ENCODE measurements at places on chromosomes 1 and 21.

DNA sequence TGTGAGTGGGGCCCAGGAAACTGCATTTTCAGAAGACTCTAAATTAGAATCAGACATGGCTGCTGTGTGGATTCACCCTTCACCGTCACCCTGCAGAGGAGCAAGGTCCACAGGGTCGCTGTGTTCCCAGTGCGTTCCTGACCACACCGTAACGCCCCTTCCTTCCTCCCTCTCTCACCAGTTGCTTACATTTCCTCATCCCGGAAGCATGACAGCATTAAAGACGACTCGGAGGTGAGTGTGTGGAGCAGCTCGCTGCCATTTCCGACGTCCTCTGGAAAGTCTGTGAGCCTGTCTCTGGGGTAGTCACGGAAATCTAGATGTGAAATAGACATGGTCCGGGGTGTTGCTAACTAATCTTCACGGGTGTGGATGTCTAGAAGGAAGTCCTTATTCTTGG, 45.9 kb downstream of the FAAP20 start:
- no peak for DNase-seq

GRCh38 chr1:119364640-119365039, 3.9 kb upstream of the HAO2 start:
- DNase-seq, result no peak

- no peak for DNase-seq
These were observed 224.9 kb downstream of the TRABD2B start for GRCh38 chr1:47772281-47772680.

DNA sequence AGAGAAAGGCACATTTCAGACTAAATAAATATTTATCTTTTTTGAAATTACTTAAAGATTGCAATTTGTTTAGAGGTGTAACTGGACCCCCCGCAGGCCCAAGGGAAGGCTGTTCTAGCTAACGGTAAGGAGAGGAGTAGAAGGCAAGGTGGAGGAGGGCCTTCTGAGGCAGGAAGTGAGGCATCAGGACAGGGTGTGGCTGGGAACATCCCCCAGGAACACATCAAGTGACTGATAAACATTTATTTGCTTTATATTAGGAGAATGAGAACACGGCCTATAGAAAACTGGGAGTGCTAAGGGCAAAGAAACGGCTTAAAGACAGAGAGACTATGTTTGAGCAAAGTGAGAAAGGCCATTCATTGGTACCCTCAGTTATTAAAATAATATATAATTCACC, 23.2 kb downstream of the HIVEP3 start:
- DNase-seq, result no peak

DNA sequence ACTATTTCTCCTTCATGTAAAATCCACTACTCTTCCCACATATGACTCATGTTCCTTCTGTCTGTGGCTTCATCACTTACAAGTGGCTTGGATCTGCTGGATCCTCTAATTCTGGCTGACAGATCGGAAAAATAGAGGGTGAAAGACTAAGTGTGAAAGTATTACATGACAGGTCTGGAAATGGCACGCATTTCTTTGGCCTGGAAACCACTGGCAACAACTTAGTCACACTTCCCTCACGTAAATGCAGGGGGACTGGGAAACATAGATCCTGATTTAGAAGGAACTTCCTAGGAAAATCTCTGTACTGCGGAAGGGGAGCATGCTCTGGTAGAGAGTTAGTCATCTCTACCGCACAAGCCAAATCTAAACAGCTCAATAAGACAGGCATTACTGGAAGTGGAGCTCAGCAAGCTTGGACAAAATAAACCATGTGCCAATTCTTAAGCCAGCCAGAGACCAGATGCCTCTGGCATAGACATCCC, 305.4 kb upstream of the PTBP2 start:
- DNase-seq, result no peak

- no peak for DNase-seq
These were observed 459.3 kb downstream of the ADGRL2 start for GRCh38 chr1:82260051-82260450.

DNA sequence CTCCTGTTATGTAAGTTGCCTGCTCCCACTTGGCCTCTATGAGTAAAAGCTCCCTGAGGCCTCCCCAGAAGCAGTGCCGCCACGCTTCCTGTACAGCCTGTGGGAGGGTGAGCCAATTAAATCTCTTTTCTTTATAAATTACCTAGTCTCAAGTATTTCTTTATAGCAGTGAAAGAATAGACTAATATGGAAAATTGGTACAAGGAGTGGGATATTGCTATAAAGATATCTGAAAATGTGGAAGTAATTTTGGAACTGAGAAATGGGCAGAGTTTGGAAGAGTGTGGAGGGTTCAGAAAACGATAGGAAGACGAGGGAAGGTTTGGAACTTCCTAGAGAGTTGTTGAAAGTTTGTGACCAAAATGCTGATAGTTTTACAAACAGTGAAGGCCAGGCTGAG, 572.3 kb downstream of the MATN1 start:
- no peak for DNase-seq

DNA sequence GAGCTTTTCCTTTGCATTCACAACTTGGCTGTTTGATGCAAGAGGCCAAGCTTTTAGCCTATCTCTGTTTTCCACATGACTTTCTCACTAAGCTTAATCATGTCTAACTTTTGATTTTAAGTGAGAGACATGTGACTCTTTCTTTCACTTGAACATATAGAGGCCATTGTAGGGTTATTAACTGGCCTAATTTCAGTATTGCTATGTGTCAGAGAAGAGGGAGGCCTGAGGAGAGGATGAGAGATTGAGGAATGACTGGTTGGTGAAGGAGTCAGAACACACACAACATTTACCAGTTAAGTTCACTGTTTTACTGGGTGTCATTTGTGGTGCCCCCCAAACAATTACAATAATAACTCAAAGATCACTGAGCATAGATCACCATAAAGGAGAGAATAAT, 193.5 kb downstream of the CYYR1 start:
- no peak for DNase-seq

GRCh38 chr1:238582816-238583215, 692.1 kb upstream of the ZP4 start:
- DNase-seq, result no peak

GRCh38 chr1:217542837-217543236, 88.1 kb downstream of the GPATCH2 start:
- no peak for DNase-seq

DNA sequence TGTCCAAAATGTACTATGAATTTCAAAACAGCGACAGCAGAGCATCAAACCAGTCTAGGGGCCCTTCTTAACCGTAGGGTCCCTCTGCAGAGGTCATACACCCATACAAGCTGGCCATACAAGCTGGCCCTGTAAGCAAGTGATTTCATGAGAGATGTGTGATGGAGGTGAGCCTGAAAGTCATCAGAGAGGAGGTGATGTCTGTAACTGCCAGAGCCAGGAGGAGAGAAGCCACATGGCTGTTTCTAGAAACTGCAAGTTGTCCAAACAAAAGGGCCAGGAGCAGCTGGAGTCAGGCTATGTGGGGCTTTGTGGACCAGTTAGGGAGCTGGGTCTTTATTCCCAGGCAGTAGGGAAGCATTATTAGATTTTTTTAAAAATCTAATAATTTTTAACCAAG, 14.8 kb upstream of the SERINC2 start:
- DNase-seq, result no peak

GRCh38 chr1:25113731-25114130, 118.6 kb downstream of the SYF2 start:
- DNase-seq, result no peak

All from NCI-H748 treated with DMSO at 0.1 percent for 48 hours (cell line).